ENCODE measurements at places on chromosomes 2 and 18. TPM values are rescaled to one million over a fixed set of nuclear protein-coding genes. Genes with fewer than 3 reads are reported as not detected.
A peak's percentile ranks its signal among the peaks of the same experiment; 100 is the strongest.

- DNase-seq, result no peak
Measured at GRCh38 chr2:148578493-148578884, 66.1 kb upstream of the EPC2 start.

DNA sequence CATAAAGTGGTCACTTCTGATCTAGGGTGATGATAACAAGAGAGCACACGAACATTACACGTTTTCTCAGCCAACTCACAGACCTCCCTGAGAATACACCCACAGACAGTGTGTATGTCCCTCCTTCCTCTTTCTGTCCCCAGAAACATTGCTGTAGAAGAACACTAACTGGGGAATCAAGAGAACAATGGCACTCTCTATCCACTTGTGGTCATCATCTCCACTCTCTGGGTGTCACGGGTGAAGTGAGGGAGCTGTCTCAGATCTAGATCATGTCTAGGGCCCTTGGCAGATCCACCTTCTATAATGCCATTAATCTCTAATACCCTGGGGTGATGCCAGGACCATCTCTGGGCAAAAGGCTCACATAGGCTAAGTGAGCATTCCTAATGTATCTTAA, 97.9 kb downstream of the DNER start:
- no peak for DNase-seq

DNA sequence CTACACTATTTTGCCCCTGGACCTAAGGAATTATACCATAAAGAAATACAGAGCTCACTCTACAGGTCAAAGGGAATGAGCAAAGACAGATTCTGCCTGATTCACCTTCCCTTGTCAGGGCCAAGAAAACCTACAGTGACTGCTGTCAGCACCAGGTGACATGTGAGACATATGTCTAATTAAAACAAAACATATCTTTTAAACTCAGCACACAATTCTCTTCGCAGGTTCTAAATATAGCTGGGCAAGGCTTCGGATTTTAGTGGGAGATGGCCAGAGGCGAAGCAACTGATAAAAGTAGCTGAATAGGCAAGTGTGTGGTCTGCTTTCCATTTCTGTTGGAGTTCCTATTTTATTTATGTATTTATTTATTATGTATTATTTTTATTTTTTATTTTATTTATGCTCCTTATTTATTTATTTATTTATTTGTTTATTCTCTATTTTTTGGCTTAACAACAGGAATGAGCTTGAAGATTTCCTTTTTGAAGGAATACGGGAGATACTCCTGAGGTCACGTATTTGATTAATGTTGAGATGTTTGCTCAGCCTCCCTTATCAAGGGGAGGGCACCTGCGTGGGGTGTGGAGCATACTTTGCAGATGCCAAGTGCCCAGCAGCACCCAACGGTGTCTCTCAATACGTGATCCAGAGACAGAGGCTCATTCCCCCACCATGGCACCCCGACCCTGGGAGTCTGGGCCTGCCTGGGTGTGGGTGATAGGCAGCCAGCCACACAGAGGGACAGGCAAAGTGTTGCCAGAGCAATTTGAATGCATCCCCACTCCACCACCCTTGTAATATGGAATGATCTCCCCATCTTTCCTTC, 141.8 kb downstream of the RNF152 start:
- DNase-seq, result no peak

DNA sequence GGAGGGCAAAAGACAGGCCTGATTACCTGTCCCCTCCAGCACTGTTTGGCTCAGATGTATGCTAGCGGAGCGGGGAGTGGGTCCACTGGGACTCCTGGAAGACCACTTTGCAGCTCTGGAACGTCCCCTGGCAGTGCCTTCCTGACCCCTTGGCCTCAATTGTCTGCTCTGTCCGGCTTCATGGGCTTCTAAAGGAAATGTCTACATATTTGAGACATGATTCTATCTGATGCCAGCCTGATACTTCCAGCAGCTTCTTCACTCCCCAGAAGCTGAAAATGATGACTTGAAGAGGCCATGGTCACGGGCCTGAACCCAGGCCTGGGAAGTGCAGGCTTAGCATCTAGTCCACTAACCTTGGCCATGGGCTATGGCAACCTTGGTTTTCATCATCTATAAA, 112.1 kb downstream of the ACAA2 start:
- no peak for DNase-seq

GRCh38 chr2:39803839-39804238, 24.8 kb upstream of the THUMPD2 start:
- no peak for DNase-seq

DNA sequence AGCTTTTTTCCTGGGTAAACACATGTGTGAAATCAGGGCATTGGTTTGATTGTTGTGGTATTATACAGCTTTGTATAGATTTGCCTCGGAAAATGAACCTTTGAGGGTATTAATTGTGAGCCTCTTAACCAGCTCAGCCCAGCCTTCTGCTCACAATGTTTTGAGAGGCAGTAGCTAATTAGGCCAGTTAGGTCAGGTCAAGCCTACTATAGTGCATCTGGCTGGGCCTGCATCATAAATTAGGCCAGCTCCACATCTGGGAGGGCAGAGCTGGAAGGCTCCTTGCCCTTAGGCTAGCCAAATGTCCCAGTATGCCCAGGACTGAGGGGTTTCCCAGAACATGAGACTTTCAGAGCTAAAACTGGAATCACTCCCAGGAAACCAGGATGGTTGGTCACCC, 43.0 kb downstream of the LRATD1 start:
- no peak for DNase-seq

GRCh38 chr18:36179562-36180355, 7.5 kb upstream of the MOCOS start:
- peak; percentile 87 for DNase-seq

DNA sequence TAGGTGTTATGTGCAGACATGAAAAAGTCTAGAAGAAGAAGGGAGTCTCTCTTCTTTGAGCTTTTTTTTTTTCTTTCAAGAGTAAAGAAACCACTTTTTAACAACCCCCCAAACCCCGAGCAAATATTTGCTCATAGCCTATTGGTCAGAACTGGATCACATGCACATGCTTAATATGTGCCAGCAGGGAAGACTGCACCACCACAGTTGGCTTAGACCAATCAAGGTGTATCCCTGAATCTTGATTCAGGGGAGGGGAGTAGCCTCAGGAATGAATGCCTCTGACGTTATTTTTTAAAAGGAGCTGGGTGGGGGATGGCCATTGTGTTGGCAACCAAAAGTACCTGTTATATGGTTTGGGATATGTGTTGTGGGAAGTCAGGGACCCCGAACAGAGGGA, 171.4 kb upstream of the NABP1 start:
- DNase-seq, result no peak

DNA sequence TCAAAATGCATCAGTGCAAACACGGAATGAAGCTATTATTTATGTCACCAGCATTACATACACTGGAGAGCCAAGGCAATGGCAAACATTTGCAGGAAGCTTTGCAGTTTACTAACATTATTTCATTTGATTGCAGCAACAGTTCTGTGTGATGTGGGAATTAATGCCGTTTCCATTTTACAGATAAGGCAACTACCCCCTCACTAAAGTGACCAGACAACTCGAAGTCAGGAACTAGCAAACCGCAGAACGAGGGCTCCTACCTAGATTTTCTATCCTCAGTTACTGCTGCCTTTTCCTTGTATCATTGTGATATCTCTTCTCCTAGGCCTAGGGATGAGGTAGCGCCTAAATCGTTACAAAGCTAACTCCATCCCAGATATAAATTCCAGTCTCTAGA, 85.5 kb downstream of the COLEC12 start:
- no peak for DNase-seq

- DNase-seq, result no peak
Measured at GRCh38 chr2:6914828-6915227, 2.4 kb upstream of the RNF144A start.

DNA sequence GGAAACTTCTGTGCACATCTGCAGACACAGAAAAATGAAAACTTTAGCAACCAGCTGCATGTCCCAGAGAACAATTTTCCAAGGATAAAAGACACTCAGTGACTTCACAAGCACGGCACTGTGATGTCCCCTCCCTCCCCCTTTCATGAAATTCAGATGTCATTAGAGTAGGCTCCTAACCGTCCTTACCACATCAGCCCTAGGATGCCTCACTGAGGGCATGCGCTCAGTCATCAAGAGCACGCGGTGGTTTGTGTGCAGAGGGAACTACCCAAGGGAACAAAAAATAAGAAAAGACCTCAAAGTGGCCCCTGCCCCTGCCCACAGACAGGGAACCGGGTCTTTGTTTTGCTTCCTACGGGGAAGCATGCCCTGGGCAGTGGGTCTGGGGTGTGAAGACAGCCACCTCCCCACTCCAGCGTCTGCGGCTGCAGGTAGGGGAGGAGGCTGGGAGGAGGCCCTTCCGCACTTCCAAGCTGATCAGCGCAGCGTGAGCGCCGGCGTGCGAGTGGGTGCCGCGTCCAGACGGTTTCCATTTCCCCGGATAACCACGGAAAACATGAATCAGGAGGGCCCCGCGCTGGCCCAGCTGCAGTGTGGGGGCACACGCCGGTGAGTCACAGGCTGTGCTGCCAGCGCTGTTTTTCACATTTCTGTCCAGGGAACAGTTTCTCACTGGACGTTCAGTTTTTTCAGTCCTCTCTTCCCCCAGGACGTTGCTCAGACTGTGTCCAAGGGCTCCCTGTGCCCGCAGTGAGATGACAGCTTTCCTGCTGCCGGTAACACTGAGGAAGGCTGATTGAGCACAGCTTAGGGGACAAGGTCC, 70.6 kb downstream of the COPS8 start:
- peak; percentile 82 for DNase-seq

Gene ERFE
- 0.16 TPM for polyA plus RNA-seq

Gene PRSS56
- 0.05 TPM for polyA plus RNA-seq

Gene LRP1B
- 0.23 TPM for polyA plus RNA-seq
